ENCODE measurements at places on chromosomes 7 and 10.

- DNase-seq, result no peak
Observed at GRCh38 chr7:94400022-94400421, 5.3 kb downstream of the COL1A2 start.

DNA sequence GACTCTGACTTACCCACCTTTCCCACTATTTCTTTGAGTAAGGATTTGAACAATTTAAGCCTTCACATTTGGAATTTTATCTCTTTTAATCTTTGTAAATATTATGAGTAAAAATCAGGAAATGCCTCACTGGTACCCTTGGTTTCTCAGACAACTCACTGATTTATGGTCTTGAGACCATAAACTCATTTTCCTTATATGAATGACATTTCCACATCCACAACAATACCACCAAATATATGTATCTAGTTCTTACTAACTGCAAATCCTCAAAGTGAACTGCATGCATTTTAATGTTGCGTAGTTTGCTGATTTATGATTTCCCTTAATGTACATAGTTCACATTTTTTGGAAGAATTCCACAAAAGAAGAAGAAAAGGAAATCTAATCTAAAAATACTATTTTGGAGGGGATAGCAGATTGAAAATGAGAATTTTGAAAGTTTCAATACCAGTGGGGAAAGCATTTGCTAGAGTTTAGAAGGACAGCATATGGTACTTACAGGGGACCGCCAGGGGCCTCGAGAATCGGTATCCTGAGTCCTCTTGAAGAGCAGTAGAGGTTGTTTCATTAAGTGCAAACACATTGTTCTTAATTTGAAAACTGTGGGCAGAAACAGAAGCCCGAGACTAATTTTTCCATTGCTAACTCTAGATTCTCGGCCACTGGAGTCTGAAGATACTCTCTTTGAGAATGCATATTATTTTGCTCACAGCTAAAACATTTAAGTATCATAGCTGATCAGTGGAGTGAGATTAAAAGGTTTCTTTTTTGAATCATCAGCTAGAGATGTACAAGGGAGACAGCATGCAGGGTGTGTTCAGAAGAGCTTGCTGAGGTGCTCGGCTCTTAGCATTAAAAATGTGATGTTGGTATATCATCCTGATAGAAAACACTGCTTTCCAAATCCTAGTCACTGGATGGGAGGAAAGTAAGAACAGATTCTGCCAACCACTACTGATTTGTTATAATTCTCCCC is 964.0 kb downstream of the GATA3 start:
- DNase-seq, result no peak

DNA sequence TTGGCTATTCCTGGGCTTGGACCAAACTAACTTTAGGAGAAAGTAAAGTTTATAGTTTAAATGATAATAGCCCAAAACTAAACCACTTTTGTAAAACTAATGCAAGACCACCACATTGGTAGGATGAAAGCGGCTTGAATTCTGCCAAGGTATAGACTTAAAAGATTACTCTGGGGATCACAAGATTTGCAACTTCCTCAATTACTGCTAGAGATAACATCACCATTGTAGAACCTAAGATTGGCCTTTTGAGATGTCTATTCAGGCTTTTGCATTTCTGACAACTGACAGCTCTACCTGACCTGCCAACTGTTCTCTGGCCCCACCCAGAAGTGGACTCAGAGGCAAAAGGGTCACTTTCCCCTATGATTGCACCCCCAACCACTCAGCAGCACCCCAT is 162.4 kb downstream of the TNS3 start:
- DNase-seq, result no peak

- no peak for DNase-seq
Observed at GRCh38 chr7:38694326-38694725, 63.2 kb upstream of the AMPH start.

- DNase-seq, result peak; percentile 9
Observed at GRCh38 chr7:73769481-73770001, 529 bp downstream of the CLDN3 start.

Measured in NCI-H1105 (cell line).